ENCODE measurements at places on chromosomes 4 and X. TPM values are rescaled to one million over a fixed set of nuclear protein-coding genes. Genes with fewer than 3 reads are reported as not detected.

DNA sequence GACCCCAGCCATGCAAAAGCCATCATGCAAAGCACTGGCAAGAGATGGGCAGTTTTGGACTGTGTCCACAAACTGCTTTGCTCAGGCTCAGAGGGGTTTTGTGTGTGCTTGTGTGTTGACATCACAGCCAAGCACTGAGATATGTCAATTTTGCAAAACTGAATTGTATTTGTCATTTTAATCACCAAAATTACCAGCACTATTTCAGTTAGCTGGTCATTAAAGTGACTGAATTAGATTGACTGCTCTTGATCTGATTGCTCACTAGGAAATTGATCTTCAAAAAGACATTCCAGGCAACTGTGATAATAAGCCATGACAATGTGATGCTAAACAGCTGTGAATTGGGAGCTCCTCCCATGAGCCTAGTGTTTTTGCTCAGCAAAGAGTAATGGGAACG is 337.3 kb upstream of the GNPDA2 start:
- no peak overlapping the region for H3K4me3 ChIP-seq
- H3K27me3 ChIP-seq = no peaks in the 10 kb centered on the region
- DNase-seq = no peak

DNA sequence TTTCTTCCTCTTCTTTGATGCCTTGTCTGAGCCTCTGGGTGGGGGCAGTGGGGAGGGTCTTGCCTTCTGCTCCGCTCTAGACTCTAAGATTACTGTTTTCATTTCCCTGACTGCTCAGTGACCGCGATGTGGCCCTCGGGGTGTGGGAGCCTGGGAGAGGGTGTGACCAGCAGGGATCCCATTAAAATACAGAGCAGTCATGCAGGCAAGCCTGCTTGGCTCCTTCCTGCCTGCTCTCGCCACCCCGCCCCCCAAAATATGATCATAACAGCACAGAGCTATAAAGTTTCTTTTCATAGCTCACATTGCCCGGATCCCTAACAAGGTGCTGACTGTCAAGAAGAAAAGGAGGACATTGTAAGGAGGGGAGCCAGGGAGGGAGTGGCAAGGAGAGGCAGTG is 332.9 kb downstream of the RAB28 start:
- H3K4me1 ChIP-seq = peaks cover 6% of the 10 kb centered on the region
- H3K27me3 ChIP-seq = no peaks in the 10 kb centered on the region
- H3K27ac ChIP-seq = no peak overlapping the region
- no peak overlapping the region for H3K4me3 ChIP-seq
- H3K36me3 ChIP-seq = no peaks in the 10 kb centered on the region
- DNase-seq = no peak

DNA sequence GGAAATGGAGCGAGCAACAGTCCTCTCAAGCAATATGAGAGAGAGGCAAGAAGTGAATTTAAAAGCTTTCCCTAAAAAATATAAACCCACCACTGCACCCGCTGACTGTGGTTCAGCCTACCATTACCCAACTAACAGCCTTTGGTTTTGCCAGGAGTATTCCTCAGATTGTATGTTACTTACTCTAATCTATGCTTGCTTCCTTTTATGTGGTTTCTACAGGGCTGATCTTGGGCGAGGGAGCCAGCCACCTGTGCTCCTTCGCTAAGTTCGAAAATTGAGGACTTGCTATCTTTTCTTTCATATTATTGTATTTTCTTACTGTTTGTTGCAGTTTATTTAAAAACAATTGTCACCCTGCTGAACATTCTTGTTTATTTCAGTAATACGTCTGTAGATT is 101.1 kb downstream of the DDX53 start:
- DNase-seq = no peak
- no peak overlapping the region for H3K27ac ChIP-seq
- H3K4me3 ChIP-seq = no peak overlapping the region
- no peaks in the 10 kb centered on the region for H3K4me1 ChIP-seq

DNA sequence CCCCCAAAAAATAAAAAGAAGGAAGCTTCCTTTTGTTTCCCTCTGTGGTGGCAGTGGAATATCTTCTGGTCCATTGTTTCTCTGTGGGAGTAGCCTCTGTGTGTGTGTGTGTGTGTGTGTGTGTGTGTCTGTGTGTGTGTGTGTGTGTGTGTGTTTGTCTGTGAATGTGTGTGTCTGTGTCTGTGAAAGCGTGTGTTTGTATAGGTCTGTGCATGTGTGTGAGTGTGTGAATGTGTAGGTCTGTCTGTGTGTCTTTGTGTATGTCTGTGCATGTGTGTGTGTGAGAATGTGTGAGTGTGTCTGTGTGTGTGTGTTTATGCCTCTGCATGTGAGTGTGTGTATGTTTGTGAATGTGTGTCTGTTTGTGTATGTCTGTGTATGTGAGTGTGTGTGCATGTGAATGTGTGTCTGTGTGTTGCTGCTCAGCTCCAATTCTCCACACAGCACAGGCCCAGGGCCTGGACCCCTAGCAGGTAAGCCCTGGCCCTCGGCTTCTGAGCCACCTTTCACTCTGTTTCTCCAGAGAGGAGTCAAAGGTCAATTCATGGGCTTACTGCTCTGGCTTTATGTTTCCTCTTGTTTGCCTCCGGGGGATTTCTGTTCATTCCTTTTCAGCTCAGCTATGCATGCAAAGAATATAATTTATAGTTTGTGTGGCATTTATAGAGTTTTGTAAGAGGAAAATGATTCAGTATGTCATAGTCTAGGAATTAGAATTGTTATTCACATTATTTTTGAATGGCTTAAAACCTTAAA is 89.8 kb downstream of the UCHL1 start:
- H3K4me1 ChIP-seq = peaks cover 25% of the 10 kb centered on the region
- no peak overlapping the region for H3K4me3 ChIP-seq
- H3K36me3 ChIP-seq = peaks cover 4% of the 10 kb centered on the region
- DNase-seq = no peak
- no peaks in the 10 kb centered on the region for H3K27me3 ChIP-seq

- H3K36me3 ChIP-seq = no peaks in the 10 kb centered on the region
- H3K27ac ChIP-seq = no peak overlapping the region
- H3K4me3 ChIP-seq = no peak overlapping the region
- H3K27me3 ChIP-seq = no peaks in the 10 kb centered on the region
- no peak for DNase-seq
- H3K4me1 ChIP-seq = no peaks in the 10 kb centered on the region
Measured at GRCh38 chrX:37785569-37785968, 5.7 kb downstream of the CYBB start.

DNA sequence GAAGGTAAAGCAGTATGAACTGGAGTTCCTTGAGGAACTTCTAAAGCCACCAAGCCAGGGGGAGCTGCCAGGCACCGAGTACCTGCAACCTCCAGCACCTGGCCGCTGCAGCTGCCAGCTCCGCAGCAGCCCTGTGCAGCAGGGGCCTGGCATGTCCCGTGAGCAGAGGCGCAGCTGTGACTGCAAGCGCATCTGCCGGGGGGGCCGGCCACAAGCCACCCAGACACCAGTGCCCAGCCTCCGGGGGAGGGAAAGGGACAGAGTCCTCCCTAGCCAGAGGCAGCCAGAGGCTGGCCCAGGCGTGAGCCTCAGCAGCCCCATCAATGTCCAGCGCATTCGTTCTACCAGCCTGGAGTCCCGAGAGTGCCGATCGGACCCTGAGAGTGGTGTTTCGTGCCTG is 26.6 kb upstream of the PRPS1 start:
- no peak overlapping the region for H3K27ac ChIP-seq
- H3K4me1 ChIP-seq = no peaks in the 10 kb centered on the region
- no peaks in the 10 kb centered on the region for H3K36me3 ChIP-seq
- H3K4me3 ChIP-seq = no peak overlapping the region
- DNase-seq = no peak

The GAGE1 gene
- not detected for total RNA-seq

DNA sequence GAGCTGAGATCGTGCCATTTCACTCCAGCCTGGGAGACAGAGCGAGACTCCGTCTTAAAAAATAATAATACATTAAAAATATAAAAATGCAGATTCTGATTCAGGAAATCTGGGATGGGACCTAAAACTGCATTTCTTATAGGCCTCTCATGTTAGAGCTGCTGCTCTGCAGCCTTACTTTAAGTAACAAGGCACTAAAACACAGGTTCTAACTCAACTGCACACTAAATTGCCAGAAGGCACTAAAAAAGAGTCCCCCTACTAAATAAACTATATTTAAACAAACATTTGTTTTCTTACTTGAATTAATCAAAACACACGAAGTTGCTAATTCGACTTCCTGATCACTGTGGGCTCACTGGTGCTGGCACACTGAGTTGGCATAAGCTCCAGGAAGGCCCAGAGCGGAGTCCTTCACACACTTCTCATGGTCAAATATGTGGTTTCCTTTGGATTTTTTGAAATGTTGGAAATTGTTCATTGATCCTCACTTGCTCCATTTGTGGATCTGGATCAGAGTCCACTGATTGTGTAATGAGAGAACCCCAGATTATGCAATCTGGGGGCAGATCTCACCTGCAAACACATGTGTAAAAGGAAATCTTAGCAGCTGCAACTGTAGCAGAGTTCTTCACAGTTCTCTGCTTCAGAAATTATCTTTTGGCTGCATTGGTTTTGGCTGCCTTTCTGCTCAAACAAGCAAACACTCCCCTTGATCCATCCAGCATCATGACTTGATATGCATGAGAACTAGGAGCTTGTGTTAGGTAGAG is 59.3 kb downstream of the AFF1 start:
- peaks cover 7% of the 10 kb centered on the region for H3K36me3 ChIP-seq
- H3K4me1 ChIP-seq = peaks cover 18% of the 10 kb centered on the region
- DNase-seq = no peak
- no peak overlapping the region for H3K4me3 ChIP-seq

GRCh38 chr4:110172972-110173371 is 25.4 kb downstream of the ELOVL6 start:
- no peak overlapping the region for H3K4me3 ChIP-seq
- peaks cover 9% of the 10 kb centered on the region for H3K4me1 ChIP-seq
- peaks cover 27% of the 10 kb centered on the region for H3K36me3 ChIP-seq
- H3K27me3 ChIP-seq = no peaks in the 10 kb centered on the region

The PPP1R3F gene
- 11.5 TPM for total RNA-seq

DNA sequence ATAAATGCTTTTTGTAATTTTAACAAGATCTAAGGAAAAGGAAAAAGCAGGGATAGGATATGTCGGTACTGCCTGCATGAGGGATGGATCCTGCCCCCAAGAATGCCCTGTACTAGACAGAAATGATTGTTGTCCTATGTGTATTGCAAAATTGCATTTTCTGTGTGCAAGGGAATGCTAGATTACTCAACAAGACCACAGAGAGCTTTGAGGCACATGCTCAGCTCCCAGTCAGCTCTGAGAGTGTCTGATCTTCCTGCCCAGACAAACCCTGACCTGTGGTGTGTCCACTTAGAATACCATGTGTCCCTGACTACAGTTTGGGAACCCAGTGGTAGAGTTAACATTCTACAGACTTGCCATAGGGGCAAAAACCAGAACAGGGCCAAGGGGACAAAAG is 129.2 kb upstream of the PAK3 start:
- no peak overlapping the region for H3K4me3 ChIP-seq
- no peak for DNase-seq
- H3K27ac ChIP-seq = peak overlapping the region; percentile 83
- peaks cover 19% of the 10 kb centered on the region for H3K4me1 ChIP-seq
- peaks cover 14% of the 10 kb centered on the region for H3K36me3 ChIP-seq

DNA sequence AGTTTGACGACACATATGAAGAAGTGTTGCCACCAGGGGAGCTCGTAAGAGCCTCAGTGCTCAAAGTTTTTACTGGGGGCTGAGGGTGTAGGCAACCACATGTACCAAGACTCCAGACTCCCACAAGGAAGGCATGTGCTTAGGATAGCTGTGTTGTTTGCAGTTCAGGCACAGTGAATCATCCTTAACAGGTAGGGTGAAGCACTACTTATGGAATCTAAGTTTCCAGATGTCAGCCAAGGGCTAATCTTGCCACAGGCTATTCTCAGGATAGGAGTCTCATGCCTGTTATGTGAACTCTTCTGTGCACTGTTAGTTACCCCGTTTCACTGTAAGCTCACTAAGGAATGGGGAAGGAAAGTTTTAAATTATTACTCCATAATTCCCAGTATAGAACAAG is 202.6 kb downstream of the TMA16 start:
- H3K27ac ChIP-seq = no peak overlapping the region
- no peaks in the 10 kb centered on the region for H3K4me1 ChIP-seq
- H3K36me3 ChIP-seq = no peaks in the 10 kb centered on the region
- no peak overlapping the region for H3K4me3 ChIP-seq
- H3K27me3 ChIP-seq = no peaks in the 10 kb centered on the region
- DNase-seq = no peak

The NUP62CL gene
- 6.1 TPM for total RNA-seq

- no peaks in the 10 kb centered on the region for H3K4me1 ChIP-seq
- no peaks in the 10 kb centered on the region for H3K36me3 ChIP-seq
- no peaks in the 10 kb centered on the region for H3K27me3 ChIP-seq
- no peak overlapping the region for H3K27ac ChIP-seq
- no peak overlapping the region for H3K4me3 ChIP-seq
Measured at GRCh38 chrX:126886997-126887396, 67.5 kb downstream of the PRR32 start.

The DCAF12L1 gene
- total RNA-seq = 0.89 TPM

GRCh38 chrX:136867096-136867491 is 13.4 kb downstream of the RBMX start:
- H3K4me3 ChIP-seq = no peak overlapping the region
- H3K27me3 ChIP-seq = no peaks in the 10 kb centered on the region
- DNase-seq = no peak

- DNase-seq = no peak
- H3K27ac ChIP-seq = no peak overlapping the region
- H3K4me1 ChIP-seq = no peaks in the 10 kb centered on the region
- no peaks in the 10 kb centered on the region for H3K27me3 ChIP-seq
Measured at GRCh38 chr4:98055800-98056501, 87.3 kb downstream of the STPG2 start.

The LONRF3 gene
- 0.30 TPM for total RNA-seq
